HepG2 (cell line): ENCODE measurements at places on chromosomes 11 and 22. TPM values are rescaled to one million over a fixed set of nuclear protein-coding genes. Genes with fewer than 3 reads are reported as not detected.

DNA sequence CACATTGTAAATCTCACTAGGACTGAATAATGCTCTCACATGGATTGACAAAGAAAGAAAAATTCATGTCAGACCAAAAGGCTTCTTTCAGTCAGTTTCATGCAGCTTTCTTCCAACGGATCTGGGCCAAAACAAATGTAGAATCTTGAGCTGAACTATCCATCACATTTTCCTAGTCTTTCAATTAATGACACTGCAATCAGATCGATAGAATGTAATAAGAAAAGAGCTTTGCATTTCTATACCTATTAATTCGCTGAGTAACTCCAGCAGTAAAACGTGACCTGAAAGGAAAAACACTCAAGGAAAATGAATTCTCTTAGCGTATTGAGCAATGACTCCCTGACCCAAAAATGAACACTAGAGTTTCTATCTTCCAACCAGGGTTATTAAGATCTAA lies 194.8 kb upstream of the BLID start:
- no peak for DNase-seq

Gene DERL3
- not detected in 2 replicates for total RNA-seq

- no peak for DNase-seq
These were observed 24.7 kb downstream of the CHEK1 start for GRCh38 chr11:125649465-125650166.

DNA sequence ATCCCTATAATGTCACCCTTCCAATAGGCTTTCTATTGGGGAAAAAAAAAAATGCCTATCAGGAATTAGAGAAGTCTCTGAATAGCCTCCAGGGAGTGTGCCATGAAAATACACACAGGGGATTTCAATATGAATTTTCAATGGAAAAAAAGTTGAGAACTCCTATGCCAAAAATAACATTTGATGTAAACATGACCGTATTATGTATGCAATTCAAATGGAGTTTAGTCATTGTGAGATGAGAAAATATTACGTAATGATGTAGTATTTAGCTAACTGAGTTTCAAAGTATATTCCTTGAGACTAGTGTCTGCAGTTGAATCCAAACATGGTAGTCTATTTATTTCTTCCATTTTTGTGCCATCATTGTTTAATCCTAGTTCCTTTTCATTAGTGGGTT lies 182.3 kb downstream of the BLID start:
- DNase-seq = no peak

Gene CD3G
- not detected in 2 replicates for total RNA-seq

DNA sequence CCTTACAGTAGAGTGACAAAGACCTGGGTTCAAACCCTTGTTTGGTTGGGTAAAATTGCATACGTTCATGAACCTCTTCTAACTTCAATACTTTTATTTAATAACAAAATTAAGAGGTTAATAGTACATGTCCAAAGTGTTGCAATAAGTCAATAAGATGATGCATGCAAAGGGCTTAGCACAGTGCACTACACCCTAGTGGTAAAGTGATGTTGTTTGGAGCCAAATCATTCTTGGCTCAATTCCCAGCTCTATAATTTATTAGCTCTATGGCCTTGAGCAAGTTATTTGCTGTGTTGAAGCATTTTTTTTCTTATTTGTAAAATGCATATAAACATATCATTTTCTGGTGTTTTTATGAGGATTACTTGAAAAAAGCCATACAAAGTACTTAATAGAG lies 945.3 kb downstream of the LRRC4C start:
- DNase-seq = no peak

DNA sequence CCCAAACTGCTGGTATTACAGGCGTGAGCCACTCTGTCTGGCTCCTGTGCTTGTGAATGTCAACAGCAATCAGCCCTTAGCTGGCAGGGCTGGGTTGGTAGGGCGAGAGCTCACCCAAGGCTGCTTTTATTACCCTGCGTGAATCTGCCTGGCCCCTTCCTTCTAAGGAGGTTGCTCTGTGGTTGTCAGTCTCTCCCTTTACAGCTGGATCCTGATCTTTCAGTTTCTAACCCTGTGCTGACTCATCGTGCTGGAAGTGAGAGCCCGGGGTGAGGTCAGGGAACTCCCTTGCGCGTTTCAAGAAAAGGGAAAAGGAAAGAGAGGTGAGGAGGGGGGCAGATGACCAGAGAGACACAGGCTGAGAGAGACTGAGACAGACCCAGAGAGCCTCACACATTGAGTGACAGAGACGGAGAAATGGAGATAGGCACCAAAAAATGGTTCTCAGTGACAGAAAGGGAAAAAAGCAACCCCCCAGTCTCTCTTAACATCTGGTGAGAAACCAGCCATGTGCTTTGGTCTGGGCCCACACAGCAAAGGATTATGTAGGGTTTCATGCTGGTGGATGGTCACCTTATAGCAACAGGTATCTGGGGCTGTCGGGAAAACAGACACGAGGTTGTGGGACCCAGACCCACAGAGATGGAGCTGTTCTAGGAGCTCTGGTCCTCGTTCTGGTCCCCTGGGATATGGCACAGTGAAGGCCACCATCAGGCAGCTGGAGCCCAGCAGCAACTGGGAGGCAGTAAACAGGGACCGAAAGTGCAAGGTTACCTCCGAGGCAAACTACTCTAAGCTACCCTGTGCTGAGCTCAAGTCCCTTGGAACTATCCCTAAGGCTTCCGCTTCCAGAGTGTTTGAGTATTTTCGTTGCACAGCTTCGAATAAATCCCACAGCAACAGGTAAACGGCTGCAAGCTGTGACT lies 2.5 kb downstream of the TCN2 start:
- DNase-seq = no peak

GRCh38 chr11:8192016-8192895 lies 23.4 kb upstream of the RIC3 start:
- DNase-seq = peak; percentile 45

DNA sequence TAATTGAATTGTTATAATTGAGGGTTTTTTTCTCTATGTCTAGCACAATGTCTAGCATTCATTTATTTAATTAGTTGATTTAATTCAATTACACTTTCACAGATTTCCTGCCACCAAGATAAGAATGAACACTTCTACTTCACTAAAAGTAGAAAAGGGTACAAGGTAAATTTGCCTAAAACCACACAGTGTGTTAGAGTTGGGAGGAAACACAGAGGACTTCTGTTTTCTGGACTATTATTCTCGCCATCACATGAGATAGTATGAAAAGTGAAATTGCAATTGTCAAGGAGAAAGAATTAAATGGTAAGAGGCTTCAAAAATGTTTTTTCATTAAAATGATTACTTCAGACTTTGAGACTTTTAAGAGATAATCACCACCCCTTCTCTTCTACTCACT lies 109.5 kb downstream of the ETS1 start:
- no peak for DNase-seq

Gene CCDC89
- total RNA-seq = 0.38 and 0.60 TPM in 2 replicates

DNA sequence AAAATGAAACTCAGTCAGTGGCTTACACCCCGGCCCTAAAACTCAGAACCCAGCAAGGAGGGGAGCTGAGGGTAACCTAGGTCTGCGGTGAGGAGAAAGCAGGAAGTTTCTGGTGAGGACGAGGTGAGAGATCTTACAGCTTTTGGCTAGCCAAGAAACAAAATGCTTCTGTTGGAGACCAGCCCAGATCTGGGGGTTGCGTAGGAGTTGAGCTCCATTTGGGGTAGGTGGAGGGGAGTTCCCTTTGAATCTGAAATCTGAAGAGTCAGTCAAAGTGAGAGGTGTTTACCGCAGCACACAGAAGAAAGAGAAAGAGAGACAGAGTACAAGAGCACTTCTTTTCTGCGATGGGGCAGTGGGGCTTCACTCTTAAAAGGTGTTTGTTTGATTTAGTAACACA lies 29.6 kb downstream of the EHF start:
- DNase-seq = no peak

- no peak for DNase-seq
These were observed 4.0 kb downstream of the APOL4 start for GRCh38 chr22:36197514-36198146.

Gene H19
- total RNA-seq = 0.46 and 1.2 TPM in 2 replicates

Gene MRGPRX3
- total RNA-seq = not detected in 2 replicates

DNA sequence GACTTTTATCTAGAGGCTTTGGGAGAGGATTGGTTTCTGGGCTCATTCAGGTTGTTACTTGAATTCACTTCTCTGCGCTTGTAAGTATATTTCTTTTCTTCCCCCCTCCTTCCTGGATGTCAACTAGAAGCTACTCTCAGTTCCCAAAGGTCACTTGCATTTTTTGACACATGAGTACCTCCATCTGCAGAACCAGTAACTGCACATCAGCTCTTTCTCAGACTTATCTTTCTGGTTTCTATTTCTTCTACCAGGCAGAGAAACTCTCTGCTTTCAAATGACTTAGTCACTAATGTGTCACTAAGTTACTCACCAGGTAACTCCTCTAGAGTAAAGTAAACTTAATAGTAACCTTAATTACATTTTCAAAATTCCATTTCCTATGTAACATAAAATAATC lies 773.0 kb upstream of the LUZP2 start:
- no peak for DNase-seq

Gene ABCG4
- not detected in 2 replicates for total RNA-seq

Gene CBLIF
- total RNA-seq = not detected in 2 replicates

Gene PMM1
- 17.8 and 23.0 TPM in 2 replicates for total RNA-seq

GRCh38 chr11:2699185-2699530 lies 636 bp downstream of the KCNQ1OT1 start:
- no peak for DNase-seq

DNA sequence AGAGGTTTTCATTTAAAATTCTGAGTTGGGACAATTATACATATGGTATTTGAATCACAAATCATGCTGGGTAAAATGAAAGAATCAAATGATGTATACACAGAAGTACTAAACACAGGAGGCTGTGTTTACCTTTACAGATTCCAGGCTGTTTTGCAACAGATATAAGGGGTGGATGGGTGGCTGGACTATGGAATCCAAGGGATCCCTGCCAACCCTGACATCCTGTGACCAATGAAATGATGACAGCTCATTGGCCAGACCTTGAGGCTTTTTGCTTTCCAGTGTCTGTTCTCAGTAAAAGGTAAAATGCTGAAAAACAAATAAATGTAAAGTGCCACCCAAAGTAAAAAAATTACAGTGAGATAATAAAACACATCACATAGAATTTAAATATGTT lies 3.3 kb upstream of the DDI1 start:
- peak; percentile 73 for DNase-seq
